ENCODE measurements at places on chromosomes 12 and 14.

DNA sequence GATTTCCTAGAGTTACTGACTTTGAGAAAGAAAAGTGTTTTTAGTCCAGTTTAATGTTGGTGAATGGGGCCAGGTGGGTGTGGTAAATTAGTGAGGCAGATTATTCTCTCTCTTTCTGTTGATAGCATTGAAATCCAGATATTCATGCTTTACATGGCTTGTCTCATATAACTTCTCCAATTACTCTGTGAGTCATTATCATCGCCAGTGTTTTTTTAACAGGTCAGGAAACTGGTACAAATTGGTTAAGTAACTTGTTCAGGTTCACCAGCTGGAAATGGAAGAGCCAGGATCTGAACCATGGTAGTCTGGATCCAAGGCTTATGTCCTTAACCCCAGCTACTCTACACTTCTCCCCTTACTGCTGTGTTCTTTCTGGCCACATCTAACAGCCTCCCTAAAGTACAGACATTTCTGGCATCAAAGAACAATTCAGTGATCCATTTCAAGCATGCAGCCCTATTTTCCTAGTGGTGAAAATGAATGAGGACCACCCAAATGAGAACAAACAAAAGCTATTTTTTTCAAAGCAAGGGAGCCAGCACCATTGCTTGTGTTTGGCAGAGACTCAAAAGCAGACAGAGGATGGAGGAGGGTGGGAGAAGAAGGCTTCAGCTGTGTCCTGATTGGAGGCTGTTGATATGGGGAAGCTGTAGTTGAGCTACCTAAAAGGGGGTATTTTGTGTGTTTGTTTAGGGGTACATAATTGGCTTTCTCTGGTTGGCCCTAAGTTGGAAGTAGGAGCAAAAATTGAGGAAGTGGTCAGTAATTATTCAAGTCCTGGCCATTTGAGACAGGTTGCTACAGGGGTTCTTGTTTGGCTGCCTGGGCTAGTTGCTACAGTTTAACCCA lies 1.7 kb downstream of the IRAK3 start:
- DNase-seq: no peak

DNA sequence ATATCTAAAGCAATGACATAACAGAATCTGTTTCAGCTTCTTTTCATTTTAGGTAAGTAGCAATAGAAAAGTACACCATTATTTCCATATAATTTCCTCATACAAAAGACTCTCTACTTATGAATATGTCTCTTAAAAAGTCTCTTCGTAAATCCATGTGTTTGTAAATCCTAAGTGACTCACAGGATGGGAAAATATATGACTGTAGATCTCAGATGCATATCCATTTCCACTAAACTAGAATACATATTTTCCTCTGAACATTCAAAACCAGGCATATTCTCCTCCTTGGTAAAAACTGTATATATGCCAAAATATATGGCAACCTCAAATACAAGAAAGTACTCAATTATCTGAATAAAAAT lies 93.6 kb downstream of the TXNDC16 start:
- DNase-seq: no peak

GRCh38 chr14:67253076-67253635 lies 11.9 kb downstream of the PALS1 start:
- DNase-seq: no peak

DNA sequence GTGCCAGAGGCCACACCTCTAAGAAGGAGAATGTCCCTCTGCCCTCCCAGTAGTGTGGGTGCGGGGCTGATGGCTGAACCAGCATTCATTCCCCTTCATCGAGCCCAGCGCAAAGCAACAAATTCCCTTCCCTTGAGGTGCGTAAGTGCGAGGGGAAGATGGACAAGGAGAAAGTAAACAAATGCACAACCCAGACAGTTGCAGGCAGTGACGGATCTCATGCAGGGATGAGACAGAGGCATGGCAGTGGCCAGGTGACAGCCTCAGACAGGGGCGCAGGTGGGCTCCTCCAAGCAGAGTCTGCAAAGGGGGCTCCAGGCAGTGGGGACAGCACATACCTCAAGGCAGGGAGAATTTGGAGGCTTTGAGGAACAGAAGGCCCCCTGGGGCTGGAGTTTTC lies 2.3 kb upstream of the MYL2 start:
- DNase-seq: no peak

- no peak for DNase-seq
Measured at GRCh38 chr14:78282437-78282836, 112.3 kb downstream of the NRXN3 start.

GRCh38 chr12:111093428-111094142 lies 173.2 kb upstream of the MYL2 start:
- DNase-seq: peak; percentile 30

- DNase-seq: no peak
Measured at GRCh38 chr12:43151441-43151981, 400.5 kb downstream of the ADAMTS20 start.

DNA sequence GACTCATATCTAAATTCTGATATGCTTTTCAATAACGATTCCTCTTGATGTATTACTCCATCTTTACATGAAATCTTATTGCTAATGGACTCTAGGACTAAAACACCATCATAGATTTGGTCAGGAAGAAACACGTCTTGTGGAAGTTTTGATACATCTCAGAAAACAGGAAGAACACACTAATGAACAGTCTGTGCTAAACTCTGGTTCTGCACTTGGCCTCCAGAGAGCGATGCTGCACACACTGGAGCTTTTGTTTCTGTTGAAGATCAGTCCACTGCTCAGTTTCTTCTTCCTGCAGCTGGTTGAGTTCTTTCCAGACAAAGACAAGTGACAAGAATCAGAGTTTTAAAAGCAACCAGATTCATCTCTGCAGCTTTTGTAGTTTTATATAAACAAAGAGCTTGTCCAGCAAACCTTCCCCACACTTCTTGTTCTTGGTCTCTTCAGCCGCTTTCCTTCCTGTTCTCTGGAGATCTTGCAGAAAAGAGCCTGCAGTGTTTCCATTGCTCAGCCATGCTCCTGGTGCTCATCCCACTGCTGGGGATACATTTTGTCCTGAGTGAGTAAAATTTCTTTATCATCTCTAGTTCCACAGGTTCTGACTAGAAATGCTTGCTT lies 229.1 kb upstream of the OR4E1 start:
- peak; percentile 53 for DNase-seq
